ENCODE measurements at places on chromosomes 3 and 15. TPM values are rescaled to one million over a fixed set of nuclear protein-coding genes. Genes with fewer than 3 reads are reported as not detected.

DNA sequence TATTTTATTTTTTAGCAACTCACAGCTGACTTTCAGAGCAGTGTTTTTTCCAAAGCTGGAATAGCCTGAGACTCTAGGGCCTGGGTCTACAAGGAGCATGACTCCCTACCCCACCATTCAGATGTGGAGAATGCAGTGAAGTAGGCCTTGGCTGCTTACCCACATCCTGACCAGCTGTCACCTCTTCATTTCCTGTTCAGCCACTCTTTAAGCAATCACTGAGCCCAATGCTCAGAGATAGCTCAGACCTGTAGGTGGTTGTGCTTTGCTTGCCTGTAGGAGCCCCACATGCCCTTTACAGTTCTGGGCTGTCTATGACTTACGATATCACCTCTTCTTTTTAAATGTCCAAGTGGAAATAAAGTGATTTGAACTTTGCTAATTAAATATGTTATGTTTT is 148.1 kb downstream of the NEK11 start:
- no peaks in the 10 kb centered on the region for H3K36me3 ChIP-seq
- H3K4me3 ChIP-seq = no peak overlapping the region
- no peak overlapping the region for H3K27ac ChIP-seq
- H3K4me1 ChIP-seq = no peaks in the 10 kb centered on the region

- H3K36me3 ChIP-seq = no peaks in the 10 kb centered on the region
- H3K4me1 ChIP-seq = no peaks in the 10 kb centered on the region
- H3K27ac ChIP-seq = no peak overlapping the region
These were observed 8.8 kb downstream of the SLC12A8 start for GRCh38 chr3:125203731-125204130.

DNA sequence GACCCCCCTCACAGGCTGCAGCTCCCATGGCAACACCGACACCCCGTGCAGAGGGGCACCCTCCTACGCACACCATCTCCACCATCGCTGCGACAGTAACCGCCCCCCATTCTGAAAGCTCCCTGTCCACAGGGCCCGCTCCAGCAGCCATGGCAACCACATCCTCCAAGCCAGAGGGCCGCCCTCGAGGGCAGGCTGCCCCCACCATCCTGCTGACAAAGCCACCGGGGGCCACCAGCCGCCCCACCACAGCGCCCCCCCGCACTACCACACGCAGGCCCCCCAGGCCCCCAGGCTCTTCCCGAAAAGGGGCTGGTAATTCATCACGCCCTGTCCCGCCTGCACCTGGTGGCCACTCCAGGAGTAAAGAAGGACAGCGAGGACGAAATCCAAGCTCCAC is 19.9 kb upstream of the BFSP2 start:
- H3K4me3 ChIP-seq = no peak overlapping the region
- H3K27me3 ChIP-seq = no peaks in the 10 kb centered on the region
- no peaks in the 10 kb centered on the region for H3K36me3 ChIP-seq
- no peak overlapping the region for H3K27ac ChIP-seq
- peaks cover 5% of the 10 kb centered on the region for H3K4me1 ChIP-seq

DNA sequence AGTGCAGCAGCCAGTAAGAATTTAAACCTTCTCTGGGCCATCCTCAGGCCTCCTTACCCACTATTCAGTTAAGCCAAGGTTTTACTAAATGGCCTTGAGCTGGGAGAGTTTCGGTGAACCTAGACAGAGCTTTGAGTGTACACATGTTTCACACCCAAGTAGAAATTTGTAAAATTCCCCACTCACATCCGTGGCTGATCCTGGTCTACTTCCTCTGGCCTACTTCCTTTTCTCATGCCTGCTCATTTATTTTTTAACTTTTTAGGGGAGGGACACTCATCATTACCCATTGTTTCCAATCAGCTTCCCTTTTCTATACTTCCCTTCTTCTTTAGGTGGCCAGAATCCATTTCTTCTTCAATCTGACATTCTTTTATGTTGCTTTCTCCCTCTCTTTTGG is 7.6 kb downstream of the CX3CR1 start:
- no peak overlapping the region for H3K27ac ChIP-seq

Gene CPNE4
- total RNA-seq = 4.9 TPM

Gene TTLL13
- total RNA-seq = not detected

Gene OXTR
- 2.3 TPM for total RNA-seq

Gene GBE1
- 60.1 TPM for total RNA-seq

Gene GP9
- total RNA-seq = not detected

Gene GRAMD1C
- total RNA-seq = 1.5 TPM

Measured in thoracic aorta (tissue), 2 donors.